RCC 7860 (cell line): ENCODE measurements at places on chromosomes 1 and 21.

- no peak for DNase-seq
Measured at GRCh38 chr1:22635436-22635835, 992 bp upstream of the C1QA start.

GRCh38 chr1:110341872-110342331 is 2.7 kb downstream of the RBM15 start:
- DNase-seq: no peak

DNA sequence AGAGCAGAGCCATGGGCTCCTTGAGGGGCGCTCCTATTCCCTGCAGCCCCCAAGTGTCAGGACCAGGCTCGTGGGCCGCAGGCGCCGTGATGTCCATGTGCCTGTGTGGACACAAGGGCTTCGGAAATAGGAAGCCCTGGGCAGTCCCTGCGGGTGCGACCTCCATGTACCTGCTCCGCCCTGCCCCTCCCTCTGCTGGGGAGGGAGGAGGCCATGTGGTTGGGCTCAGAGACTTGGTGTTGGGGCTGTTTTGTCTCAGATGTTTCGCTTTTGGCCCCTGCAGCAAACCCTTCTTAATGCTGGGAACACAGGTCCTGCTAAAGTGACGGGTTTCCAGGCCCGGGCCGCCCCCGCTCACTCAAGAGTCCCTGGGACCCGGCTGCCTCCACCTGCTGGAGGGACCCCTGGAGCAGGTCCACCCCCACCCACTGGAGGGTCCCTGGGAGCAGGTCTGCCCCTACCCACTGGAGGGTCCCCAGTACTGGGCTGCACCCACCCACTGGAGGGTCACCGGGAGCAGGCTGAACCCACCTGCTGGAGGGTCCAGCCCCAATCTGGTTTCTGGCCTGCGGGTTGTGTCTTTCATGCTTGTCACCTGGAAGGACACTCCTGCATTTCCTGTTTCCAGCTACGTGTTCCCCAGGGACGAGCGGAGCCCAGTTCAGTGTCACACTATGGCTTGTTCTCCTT is 156.5 kb downstream of the PEX14 start:
- DNase-seq: no peak

GRCh38 chr1:114090738-114091505 is 62.7 kb downstream of the SYT6 start:
- no peak for DNase-seq

DNA sequence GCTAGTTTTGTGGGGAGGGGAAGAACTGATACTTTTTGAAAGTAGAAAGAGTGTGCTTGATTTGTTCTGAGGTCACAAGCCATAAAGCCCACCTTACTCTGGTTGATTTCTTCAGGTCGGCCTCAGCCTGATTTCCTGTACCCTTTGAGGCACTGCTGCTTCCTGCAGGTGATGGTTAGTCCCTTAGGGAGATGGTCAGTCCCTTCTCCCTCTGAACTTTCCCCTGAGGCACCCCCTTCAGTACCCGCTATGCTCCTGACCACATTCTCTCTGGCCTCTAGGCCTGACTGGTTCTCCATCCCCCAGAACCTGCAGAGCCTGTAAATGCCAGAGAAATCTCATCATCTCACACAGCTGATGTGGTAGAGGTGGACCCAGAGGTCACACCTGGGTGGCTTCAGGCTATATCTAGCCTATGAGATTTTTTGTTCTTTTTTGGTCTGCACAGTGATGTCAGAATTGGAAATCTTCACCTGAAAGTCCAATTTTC is 15.0 kb upstream of the ID3 start:
- peak; percentile 33 for DNase-seq

GRCh38 chr1:232247669-232248068 is 382.3 kb downstream of the SIPA1L2 start:
- DNase-seq: no peak

DNA sequence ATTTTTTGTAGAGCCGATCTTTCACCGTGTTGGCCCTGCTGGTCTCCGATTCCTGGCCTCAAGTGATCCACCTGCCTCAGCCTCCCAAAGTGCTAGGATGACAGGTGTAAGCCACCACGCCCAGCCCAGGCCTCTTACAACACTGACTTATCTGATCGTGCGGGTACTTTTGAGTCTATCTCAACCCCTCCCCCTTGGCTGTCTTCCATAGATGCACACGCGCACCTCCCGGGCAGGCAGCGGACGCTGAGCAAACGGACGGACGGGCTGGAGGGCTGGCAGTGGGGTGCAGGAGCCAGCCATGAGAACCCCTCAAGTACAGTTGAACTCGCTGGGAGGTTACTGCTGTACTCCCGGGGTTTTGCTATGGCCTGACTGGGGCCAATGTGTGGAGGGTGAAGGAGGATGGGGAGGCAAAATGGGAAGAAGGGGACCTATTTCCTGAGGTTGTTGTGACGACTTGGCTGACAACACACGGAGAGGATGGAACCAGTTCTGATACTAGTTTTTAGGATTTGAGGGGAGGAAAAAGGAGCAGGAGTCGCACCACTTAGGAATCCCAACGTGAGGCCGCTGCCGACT is 959 bp downstream of the CD58 start:
- DNase-seq: no peak

DNA sequence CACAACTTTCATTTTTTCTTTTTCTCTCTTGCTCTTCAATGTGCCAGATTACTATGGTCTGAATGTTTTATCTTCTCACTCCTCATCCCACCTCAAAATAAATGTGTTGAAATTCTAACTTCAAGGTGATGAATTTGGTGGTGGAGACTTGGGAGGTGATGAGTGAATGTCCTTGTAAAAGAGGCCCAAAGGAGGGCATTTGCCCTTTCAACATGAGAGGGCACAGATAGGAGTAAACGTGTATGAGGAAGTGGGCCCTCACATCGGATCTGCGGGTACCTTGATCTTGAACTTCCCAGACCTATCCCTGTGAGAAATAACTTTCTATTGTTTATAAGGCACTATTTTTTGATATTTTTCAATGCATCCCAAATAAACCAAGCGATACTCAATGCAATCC is 412.3 kb upstream of the ADGRL2 start:
- no peak for DNase-seq

DNA sequence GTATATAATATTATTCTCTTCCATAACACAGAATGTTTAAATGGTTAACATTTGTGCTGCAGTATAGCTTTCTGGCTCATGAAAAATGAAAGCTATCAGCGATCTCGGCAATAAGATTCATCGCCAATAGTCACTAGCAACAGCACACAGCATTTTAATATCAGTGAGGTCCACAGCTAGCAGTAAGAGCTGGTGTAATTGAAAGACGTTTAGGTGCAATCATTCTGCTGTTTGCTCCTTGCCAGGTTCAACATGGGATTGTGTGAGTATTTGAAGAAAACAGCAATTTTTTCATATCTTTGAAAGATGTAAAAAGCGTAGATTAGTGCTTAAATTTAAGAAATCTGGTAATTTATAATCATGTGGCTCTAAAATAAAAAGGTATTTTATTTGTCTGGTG is 20.1 kb downstream of the PRKACB start:
- DNase-seq: no peak

- DNase-seq: no peak
Measured at GRCh38 chr21:45378258-45378966, 26.6 kb upstream of the COL18A1 start.
